ENCODE measurements at places on chromosomes 16 and 17.

- DNase-seq, result no peak
Measured at GRCh38 chr17:30092886-30093285, 23.7 kb upstream of the NSRP1 start.

- DNase-seq, result no peak
Measured at GRCh38 chr17:50168319-50168718, 2.5 kb downstream of the SGCA start.

- DNase-seq, result no peak
Measured at GRCh38 chr16:56615353-56615752, 7.0 kb downstream of the MT2A start.

- no peak for DNase-seq
Measured at GRCh38 chr17:42309986-42310786, 21.9 kb downstream of the STAT5A start.

DNA sequence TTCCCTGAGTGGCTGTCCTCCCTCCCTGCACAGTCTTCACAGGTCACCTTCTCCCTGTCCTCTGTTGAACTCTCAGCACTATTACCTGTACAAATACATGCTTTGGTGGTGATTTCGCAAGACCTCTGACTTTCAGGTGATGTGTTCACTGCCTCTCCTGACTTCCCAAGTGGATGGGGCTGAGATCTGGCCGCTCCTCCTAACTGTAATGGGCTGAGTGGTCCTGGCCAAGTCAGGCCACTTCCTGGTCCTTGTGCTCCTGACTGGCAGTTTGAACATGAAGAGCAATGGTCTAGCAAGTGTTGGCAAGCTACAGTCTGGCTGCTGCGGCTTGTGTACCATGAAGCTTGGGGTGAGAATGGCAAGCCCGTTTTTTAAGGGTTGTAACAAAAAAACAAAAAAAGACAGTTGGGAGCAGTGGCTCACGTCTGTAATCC, 11.7 kb upstream of the TMED6 start:
- DNase-seq, result no peak

GRCh38 chr17:2705263-2705662, 6.3 kb downstream of the CLUH start:
- DNase-seq, result no peak

DNA sequence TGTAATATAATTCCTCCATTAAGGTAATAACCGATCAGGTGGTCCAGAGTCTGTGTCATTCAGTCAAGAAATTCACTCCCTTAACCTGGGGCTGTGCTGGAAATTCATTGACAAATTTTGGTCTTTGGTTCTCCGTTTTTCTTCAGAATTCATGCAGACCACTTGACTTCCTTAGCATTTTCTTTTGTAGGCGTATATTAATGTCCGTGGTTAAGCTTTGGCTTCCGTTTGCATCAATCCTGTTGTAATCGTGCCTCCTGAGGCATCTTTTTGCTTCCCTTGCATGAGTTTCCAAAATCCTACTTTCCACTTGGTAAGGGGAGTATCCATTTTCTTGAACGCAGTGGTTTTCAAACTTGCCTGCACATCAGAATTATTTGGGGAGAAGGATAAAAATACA, 9.0 kb downstream of the LRRC37B start:
- no peak for DNase-seq

DNA sequence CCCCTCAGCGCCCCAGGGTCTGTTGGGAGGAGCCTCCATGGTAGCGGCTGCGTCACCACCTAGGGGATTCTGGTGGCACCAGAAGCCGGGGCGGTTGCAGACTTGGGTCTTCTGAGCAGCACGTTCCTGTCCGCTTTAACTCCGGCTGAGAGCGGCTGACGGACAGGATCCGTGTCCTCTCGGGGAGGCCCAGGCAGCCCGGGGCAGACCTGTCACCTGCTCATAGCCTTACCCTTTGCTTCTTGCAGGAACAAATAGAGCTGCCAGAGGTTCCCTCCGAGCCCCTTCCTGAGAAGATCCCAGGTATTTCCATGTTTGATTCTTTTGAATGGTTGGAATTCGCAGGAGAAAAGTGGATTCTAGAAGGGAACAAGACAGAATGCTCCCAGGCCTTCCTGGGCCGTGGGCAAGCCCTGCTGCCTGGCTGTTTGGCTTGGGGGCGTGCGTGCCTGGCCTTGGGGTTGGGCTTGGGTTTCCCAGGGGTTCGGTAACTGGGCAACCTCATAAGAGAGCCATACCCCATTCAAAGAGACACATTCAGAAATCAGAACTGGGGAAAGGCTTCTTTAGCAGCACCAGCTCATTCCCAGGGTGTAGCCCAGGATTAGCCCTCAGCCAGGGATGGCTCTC, 6.6 kb downstream of the CHMP6 start:
- DNase-seq, result no peak

DNA sequence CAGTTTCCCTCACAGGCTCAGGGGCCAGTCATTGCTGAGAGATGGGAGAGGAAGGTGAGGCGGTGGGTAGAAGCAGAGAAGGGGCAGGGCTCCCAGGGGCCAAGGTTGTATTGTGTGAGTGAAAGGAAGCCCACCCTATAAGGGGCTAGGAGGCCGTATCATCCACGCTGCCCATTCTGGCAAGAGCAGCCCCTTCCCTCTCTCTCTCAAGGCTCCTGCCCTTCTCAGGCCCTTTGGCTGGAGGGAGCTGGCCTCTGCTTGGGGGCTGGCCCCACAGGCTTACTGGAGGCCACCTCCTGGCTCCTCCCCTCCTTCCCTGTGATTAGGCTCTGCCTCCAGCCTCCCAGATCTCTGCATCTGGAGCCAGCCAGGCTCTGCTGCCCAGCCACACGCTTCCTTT, 7.6 kb downstream of the TBKBP1 start:
- no peak for DNase-seq

- no peak for DNase-seq
Measured at GRCh38 chr17:13920413-13920812, 148.9 kb upstream of the COX10 start.

GRCh38 chr16:74020095-74020670, 276.4 kb upstream of the PSMD7 start:
- DNase-seq, result no peak

DNA sequence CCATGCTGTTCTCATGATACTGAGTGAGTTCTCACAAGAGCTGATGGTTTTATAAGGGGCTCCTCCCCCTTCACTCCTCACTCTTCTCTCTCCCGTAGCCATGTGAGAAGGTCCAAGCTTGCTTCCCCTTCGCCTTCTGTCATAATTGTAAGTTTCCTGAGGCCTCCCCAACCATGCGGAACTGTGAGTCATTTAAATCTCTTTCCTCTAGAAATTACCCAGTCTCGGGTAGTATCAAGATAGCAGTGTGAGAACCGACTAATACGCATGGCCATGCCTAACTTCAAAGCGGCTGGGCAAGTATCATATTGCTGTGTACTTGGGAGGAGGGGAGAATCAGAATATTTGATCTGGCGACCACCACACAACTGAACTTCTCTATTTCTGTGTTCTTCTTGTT, 88.3 kb downstream of the PRKCB start:
- DNase-seq, result no peak

DNA sequence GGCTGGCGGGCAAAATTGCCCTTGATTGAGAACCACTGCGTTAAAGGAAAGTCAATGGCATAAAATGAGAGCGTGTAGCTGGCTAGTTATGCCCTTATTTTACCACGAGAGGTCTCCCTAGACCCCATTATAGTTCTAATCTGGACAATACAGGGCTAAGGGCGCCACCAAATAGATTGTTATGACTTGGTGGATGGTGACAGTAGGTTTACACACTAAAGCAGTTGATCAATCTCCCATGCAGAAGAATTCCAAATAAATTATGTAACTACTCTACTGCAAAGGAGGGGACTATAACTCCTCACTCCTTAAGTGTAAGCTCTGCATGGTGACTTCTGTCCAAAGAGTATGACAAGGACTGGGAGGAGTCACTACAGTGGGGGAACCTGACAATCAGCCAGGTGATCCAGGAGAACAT, 20.4 kb upstream of the YPEL2 start:
- peak; percentile 92 for DNase-seq

GRCh38 chr17:34781571-34782108, 179.6 kb downstream of the CCT6B start:
- DNase-seq, result no peak

DNA sequence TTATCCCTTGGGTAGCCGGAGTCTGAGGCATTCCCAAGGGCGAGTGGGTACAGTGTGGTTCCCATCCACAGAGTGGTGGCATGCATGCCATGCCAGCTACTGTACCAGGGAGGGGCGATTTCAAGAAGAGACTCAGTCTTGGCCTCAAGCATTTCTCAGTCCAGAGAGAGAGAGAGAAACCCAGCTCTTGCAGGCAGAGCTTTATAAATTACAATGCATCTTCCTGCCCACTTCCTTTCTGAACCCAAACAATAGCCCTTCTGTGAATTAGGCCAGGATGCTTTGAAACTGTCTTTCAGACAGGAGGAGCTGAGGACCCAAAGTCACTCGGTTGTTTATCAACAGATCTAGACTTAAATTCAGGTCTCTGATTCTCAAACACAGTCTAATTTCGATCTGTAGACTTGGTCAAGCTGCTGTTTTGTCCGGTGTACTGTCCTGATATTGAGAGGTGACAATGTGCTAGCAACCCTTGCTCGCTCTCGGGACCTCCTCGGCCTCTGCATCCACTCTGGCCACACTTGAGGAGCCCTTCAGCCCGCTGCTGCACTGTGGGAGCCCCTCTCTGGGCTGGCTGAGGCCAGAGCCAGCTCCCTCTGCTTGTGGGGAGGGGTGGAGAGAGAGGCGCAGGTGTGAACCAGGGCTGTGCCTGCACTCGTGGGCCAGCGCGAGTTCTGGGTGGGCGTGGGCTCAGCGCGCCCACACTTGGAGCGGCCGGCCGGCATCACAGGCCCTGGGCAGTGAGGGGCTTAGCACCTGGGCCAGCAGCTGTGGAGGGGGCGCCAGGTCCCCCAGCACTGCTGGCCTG, 408.0 kb downstream of the UTP18 start:
- DNase-seq, result no peak

DNA sequence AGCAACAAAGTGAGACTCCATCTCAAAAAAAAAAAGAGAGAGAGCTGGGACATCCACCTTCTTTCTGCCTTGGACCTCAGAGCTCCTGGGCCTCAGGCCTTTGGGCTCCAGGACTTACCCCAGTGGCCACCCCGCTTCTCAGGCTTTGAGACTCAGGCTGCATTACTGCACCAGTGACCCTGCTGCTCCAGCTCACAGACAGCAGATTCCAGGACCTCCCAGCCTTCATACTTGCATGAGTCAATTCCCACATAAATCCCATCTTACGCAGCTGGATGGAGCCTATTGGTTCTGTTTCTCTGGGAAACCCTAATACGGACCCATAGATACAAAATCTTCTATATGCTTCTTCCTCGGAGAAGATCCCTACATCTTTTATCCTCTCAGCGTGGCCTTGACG, 2.1 kb upstream of the CEP295NL start:
- no peak for DNase-seq

- no peak for DNase-seq
Measured at GRCh38 chr17:37706446-37706845, 38.4 kb downstream of the HNF1B start.

DNA sequence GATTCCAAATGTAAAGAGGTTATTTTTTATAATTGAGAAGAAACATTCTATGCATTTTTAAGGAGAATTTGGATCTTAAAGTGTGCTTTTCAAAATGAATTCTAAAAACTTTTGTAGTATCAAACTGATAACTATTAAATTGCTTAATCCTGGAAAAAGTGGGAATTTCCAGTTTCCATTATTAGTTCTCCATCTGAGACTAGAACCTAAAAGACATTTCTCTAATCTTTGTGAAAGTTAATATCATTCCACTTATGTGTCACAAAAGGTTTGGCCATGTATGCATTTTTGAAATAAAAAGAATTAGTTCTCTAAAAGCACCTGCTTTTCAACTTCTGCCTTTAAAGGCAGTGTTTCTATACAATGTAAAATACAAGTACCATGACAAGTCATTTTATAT, 155.0 kb downstream of the BCAS3 start:
- no peak for DNase-seq

DNA sequence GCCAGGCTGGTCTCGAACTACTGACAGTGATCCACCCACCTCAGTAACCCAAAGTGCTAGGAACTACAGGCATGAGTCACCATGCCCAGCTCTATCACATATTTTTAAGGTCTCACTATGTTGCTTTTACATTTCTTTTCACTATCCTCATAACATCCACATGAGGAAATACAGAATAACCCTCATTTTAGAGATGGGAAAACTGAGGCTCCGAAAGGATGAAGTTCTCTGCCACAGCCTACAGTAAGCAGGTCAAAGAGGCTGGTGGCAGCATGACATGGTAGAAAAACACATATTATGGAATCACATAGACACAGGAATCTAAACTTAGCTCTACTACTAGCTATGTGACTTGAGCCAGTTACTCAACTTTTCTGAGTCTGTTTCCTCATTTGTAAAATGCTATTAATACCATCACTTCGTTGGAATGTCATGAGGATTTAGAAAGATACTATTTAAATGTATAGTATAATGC, 32.2 kb downstream of the APPBP2 start:
- DNase-seq, result no peak

- DNase-seq, result no peak
Measured at GRCh38 chr16:74575175-74575806, 31.6 kb downstream of the GLG1 start.

DNA sequence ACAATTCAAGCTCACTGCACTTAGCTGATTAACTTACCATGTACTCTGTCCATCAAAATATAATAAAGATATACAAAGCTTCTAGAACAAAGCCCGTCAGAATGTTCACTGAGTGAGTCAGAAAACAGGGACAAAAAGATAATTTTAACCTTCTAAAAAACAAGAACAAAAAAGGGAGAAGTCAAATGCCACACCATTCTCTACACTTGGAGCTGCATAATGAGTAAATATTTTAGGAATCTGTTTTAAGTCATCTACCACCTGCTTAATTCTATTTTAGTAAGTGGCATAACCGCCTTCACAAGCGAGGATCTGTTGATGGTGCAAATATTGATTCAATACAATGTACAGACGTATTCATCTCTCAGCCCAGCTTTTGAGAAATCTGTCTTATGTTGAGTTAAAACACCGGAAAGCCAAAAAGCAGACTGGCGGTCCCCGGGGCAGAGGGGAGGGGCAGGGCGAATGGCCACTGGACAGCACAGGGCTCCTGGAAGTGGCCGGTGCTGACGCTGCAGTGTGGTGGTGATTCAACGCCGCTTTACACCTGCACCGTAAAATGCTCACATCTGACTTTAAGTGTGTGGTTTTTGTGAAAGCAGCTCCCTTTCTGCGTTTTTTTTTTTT, 20.1 kb downstream of the RAB40B start:
- no peak for DNase-seq

GRCh38 chr16:73037331-73037745, 10.6 kb downstream of the ZFHX3 start:
- DNase-seq, result no peak

DNA sequence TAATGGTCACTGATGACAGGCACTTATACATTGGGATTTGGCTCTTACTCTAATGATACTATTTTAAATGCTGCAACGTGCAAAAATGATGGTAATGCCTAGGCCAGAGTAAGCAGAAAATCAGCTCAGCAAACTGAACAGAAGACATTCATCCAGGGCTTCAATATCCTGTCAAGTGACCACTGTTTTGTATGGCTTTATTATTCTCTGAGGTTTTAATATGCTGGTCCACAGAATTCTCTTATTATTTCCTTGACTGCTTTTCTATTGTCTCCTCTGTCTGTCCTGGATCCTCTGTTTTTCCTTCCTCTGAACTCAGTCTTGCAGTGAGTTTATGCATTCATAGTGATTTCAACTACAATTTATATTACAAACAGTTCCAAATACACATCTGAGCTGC, 90.8 kb upstream of the PMFBP1 start:
- peak; percentile 71 for DNase-seq

All from pons (tissue), 1 donor.